ENCODE measurements at places on chromosomes 4 and X.
A peak's percentile ranks its signal among the peaks of the same experiment; 100 is the strongest.

GRCh38 chr4:80841587-80842281 is 188.8 kb upstream of the BMP3 start:
- DNase-seq, result no peak

DNA sequence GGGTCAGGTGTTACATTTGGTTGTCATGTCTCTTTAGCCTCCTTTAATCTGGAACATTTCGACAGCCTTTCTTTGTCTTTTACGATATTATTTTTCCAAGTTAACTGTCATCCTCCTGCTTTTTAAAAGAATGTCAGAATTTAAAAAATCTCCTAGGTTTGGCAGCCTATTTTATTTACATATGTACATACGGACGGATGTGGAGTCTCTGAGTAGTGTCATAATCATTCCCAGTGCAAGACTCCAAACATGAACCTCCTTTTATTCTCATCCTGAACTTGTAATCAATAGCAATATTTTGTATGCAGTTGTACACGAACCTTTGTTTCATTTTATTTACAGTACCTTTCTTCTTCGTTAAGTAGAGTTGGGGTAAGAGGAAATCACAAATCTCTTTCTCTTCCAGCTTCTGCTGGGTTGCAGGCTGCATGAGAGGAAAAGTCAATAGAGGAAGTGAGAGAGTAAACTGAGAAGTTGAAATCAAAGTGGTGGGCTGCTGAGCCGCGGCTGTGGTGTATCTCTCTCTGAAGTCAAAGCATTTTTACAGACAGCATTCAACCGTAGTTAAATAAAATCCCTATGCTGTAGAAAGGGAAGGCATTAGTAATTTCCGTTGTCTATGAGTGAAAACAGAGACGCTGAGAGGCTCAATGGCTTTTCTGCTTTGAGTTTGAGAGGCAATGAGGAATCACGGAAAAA is 53.9 kb upstream of the RPS6KA3 start:
- DNase-seq, result no peak

DNA sequence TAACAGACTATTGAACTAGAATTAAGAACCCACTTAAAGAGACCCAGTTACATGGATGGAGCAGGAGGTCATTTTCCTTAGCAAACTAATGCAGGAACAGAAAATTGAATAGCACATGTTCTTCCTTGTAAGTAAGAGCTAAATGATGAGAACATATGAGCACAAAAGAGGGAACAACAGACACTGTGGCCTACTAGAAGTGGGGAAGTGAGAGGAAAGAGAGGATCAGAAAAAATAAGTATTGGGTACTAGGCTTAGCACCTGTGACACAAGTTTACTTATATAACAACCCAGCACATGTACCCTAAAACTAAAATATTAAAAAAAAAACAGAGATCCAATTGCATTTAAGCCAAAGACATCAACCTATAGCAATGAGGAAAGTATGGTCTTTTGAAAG is 26.2 kb downstream of the ARAP2 start:
- no peak for DNase-seq

GRCh38 chr4:44071959-44072955 is 376.4 kb downstream of the KCTD8 start:
- no peak for DNase-seq

DNA sequence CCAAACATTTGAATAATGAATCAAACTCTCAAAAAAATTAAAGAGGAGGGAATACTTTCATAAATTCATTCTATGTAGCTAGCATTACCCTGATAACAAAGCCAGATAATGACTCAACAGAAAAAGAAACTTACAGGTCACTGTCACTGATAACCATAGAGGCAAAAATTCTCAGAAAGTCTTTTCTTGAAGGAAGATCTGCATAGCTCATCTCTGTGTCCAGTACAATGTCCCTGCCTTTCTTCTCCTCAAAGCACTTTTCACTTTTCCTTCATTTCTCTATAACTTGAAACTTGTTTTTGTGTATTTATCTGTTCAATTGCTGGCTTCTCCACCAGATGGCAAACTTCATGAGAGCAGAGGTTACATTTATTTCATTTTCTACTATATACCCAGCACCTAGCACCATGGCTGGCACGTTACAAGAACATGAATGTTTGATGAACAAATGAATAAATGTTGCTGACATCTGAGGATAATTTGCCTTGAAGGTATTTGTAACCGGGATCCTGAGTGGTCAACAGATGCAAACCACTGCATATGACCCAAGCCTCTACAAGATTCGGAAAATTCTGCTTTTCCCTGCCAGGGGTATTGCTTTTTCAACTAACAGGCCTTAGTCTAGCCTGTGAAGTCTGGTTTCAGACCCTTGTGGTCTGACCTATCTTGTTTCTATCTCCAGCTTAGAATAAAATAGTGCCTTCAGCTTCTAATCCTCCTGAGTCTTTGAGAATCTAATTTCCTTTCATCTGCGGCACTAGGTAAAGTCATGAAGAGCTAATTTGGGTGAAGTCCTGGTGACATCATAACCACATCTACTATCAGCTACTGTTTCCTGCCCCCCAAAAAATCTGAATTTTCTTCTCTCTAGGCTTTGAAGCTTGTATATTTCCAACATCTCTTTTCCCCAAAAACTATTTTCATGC is 52.5 kb upstream of the ANTXR2 start:
- peak; percentile 73 for DNase-seq

DNA sequence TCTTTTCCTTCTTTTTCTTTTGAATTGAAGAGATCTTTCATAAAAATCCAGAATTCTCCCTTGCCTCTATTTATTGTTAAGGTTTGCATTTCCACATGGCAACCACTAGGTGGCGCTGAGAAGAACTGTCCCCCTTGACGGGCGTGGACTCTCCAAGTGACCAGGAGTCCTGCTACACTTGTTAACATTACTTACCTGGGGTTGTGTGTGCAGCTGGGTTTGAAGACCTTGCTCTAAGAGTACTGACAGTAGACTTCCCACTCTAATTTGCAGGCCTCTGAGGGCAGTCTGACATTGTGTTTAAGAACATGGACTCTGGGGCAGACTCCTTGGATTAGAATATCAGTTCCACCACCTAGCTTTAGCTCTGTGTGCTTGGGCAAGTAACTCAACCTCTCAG is 52.8 kb downstream of the GPRIN3 start:
- DNase-seq, result peak; percentile 52

DNA sequence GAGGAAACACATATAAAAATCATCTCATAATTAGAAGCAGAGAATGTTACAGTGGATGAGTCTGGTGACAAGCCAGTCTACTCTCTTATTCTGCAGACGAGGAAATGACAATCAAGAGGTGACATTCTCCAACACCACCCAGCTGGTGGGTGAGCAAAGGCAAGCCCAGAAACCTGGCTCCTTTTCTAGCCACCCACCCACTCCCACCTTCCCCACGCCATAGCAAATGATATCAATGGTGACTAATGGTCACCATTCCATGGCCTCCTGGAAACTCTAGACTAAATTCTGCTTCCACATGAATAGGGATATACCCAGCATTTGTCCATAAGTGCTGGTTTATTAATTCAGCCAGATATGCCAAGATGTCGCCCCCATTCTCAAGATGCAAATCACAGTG is 10.7 kb downstream of the SEL1L3 start:
- no peak for DNase-seq

GRCh38 chr4:157674699-157675098 is 454.2 kb downstream of the GRIA2 start:
- no peak for DNase-seq

DNA sequence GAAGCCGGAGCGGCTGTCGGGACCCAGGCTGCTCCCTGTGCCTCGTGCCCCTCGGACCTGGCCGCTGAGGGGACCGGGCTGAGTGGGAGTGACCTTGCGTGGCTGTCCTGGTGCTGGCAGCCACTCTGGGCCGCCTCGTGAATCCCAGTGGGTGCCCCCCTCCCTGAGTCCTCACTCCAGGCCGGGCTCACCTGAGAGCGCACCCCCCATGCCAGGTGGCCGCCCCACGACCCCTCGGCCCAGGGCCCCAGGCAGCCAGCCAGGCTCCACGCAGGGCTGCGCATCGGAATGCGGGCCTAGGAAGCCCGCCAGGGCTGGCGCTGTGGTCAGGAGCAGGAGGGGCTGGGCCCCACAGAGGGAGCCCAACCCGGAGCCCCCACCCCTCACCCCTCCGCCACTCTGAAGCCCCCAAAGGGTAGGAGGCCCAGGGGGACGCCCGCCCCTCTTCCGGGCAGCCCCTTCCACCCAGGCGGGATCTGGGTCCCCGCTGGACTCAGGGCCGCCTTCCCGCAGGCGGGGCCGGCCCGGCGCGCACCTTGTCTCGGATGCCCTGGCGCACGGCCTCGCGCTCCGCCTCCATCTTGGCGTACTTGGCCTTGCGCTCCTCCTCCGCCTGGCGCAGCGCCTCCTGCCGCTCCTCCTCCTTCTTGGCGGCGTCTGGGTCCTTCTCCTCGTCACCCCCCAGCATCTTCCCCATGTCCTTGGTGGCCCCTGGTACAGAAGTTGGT is 33.9 kb downstream of the CPLX1 start:
- peak; percentile 32 for DNase-seq

DNA sequence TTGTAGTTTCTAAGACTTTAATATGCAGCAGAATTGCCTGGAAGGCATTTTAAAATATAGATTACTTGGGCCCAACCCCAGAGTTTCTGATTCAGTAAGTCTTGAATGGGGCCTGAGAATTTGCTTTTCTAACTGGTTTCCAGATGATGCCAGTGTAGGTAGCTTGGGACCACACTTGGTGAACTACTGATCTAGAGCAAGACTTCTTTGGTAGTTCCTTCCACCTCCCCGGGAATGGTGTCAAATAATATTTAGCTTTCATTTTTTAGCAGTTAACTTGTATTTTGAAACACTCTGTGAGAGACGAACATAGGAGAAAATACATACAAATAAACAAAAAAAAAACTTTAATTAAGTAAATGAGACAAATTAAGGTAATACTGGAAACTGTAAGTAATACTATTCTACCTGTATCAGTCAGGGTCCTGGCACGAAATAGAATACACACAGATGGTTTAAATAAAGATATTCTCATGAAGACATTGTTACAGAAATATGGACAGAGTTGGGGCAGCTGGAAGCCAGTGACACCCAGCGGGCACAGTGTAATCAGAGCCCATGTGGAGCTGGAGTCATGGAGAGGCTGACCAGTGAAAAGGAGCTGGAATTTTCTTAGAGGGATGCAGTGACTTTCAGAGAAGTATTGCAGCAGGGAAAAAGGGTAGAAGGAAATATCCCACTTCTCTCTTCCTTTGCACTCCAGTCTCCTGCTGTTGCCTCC is 905.7 kb downstream of the CCSER1 start:
- DNase-seq, result no peak

GRCh38 chr4:188195389-188195985 is 56.2 kb downstream of the TRIML1 start:
- DNase-seq, result no peak
